Ureter (tissue), 1 donor: ENCODE measurements at places on chromosomes 6 and 20. TPM values are rescaled to one million over a fixed set of nuclear protein-coding genes. Genes with fewer than 3 reads are reported as not detected.

Gene SLC52A3
- 19.1 TPM for total RNA-seq

GRCh38 chr6:12060780-12061609, 48.9 kb downstream of the HIVEP1 start:
- no peak for DNase-seq

DNA sequence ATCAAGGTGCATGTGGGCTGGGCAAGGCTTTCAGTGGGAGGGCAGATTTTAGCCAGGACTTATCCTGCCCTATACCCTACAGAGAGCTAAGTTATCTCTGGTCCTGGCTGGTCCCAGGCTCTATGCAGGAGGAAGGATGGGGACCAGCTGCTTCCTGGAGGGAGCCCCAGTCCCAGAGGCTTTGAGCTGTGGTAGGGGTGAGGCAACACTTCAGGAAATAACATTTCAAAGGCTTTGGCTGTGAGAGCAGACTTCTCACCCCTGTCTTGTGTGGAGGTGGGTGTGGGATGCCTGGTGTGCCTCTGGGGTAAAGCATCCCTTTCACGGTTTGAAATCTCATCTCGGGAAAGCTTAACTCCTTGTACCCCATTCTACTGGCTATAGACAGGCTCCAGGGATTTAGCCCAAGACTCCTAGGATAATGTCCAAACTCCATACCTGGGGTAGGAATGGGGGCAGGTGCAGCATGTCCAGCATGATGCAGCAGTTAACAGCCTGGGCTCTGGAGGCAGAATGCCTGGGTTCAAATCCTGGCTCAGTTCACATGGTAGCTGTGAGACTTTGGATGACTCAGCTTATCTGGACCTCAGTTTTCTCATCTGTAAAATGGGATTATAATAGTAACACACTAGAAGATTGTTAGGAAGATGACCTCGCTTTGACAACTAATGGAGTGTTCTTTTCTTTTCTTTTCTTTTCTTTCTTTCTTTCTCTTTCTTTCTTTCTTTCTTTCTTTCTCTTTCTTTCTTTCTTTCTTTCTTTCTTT, 27.5 kb upstream of the SIRPA start:
- DNase-seq: no peak

- no peak for DNase-seq
These were observed 6.9 kb upstream of the DLL1 start for GRCh38 chr6:170297576-170298330.

DNA sequence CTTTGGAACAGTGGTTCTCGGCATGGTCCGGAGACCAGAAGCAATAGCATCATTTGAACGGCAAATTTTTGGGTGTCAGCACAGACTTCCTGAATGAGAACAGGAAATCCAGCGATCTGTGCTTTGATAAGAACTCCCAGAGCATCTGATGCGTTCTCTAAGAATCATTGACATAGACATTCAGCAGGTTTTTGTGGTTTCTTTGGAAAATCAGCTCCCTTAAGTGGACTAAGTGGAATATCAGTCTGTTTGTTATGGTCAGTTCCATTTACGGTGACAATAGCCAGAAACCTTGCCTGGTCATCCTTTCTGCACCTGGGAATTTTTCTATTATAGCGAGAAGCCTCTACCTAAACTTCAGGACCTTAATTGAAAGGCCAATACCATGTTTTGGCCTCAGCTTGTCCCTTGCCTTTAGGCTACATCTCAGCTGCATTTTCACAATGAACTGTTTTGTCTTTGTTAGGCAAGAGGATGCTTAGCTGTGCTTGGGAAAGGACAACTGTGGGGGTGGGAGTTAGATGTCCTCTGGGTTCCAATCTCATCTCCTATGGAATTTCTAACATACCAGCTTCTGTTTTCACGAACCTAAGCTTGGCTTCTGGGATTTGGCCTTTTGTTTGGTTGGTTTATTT, 299.7 kb downstream of the CDKAL1 start:
- no peak for DNase-seq

Gene COL9A1
- total RNA-seq: 0.47 TPM
